ENCODE measurements at places on chromosomes 1 and 21. TPM values are rescaled to one million over a fixed set of nuclear protein-coding genes. Genes with fewer than 3 reads are reported as not detected.

The VAV3 gene
- total RNA-seq = 0.03 TPM

The SIM2 gene
- 9.9 TPM for total RNA-seq

The CENPF gene
- 33.1 TPM for total RNA-seq

The MFAP2 gene
- total RNA-seq = 0.08 TPM

The CHIA gene
- total RNA-seq = not detected

The KPRP gene
- total RNA-seq = not detected

DNA sequence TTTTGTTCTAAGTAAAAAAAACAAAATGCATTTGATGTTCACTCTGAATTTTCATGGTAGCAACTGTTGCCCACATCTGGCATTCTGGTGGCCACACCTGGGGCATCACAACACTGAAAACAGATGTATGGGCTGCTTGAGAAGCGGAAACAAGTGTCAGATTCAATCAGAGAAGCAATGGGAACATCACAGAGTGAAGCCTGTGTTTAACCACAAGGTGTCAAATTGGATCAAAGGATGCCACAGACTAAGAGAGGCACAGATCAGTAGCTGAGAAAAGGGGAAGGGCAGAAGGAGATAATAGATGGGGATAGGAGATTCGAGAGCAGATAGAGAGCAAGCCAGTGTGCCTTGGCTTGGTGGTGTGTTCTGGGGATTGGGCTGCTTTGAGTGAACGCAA, 49.8 kb upstream of the MTF2 start:
- DNase-seq = no peak

- DNase-seq = no peak
Measured at GRCh38 chr1:110215621-110216515, 5.8 kb downstream of the KCNC4 start.

DNA sequence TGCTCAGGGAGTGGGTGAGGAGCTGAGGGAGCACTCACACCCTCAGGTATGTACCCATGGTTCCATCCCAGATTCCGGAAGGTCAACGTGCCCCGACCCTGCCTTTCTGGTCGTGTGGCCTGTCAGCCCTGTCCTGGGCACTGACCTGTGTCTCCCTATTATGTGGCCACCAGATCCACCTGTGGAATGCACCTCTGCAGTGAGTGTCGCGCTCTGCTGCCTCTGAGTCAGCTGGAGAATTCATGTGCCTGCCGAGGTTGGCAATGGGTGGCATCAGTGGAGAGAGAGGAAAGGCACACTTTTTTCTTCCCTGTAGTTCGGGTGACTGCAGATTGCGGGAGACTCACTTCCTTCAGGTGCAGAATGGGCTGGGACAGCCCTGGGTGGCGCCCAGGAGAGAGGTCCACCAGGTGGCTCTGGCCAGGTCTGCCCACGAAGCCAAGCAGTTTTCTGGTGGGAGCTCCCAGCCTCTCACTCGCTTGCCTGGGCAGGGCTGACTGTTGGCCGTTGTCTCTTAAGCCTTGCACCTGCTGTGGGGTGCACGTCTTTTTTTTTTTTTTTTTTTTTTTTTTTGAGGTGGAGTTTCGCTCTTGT, 176.1 kb upstream of the TMEM51 start:
- DNase-seq = no peak

DNA sequence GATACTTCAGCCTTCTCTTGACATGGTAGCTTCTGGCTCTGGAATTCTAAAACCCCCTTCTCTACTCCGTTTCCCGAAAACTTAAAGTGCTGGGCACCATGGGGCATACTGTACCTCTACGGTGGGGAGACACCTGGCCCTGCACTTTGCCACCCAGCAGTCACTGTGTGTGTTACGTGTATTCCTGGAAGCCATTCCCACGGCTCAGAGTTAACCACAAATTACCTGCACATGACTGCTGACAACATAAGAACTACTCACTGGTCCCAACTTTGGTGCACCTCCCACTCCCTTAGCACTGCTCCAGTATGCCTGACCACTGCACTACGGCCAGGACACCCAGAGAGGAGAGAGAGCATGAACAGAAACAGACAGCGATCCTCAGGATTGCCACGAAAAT, 29.4 kb upstream of the TMPRSS2 start:
- DNase-seq = no peak

GRCh38 chr1:202952818-202953217, 5.3 kb downstream of the ADIPOR1 start:
- DNase-seq = peak; percentile 83

GRCh38 chr1:114455102-114455785, 55.8 kb downstream of the TRIM33 start:
- DNase-seq = no peak

DNA sequence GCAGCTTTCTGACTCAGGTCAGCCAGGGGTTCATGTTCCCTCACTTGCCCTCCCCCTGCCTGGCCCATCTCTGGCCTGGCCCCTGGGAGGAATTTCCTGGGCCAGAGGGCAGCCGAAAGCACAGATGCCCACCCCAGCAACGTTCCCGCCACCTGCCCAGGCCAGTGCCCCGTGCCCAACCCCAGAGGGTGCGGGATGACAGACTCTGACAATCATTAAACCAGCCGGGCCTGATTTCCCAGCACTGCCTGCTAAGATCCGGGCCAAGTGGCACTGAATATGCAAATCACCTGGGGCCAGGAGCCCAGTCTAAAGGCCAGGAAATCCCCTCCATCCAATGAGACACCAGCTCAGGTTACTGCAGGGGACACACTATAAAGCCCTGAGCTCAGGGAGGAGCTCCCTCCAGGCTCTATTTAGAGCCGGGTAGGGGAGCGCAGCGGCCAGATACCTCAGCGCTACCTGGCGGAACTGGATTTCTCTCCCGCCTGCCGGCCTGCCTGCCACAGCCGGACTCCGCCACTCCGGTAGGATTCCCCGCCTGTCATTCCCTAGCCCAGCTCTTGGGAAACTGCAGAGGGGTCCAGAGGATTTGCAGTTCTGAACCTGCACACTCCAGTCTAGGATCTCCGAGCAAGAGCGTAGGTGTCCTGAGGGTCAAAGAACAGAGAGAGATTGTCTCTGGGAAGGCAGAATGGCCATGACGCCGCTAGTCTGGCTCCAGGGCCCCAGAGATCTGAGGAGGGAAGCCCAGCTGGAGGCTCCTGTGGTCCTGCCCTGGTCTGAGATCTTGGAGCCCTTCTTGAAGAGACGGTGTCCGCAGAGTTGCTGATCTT, at the start of gene ELF3:
Gene ELF3, plus strand, starts transcription at position 408 of the 836 bp plus-strand sequence. CDS start 550 bp downstream, outside the sequence.
- peak; percentile 99 for DNase-seq

GRCh38 chr1:203084588-203085527, 954 bp downstream of the MYOG start:
- DNase-seq = peak; percentile 44

DNA sequence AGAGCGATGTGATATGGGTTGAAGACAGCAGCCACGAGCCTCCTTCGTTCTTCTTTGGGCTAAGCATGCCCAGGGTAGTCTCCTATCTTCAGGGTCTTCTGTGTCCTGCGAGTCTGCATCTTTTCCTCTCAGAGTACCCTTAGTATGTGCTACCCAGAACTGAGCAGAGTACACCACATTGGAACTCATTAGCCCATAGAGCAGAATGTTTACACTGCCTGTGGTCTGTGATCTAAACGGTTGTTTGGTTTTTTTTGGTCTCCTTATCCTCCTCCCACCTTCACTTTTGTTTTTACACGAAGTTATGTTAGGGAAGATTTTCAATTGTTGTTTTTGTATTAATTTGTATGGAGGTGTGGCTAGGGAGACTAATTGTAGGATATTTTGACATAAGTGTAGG, 126.4 kb downstream of the NEK7 start:
- no peak for DNase-seq

DNA sequence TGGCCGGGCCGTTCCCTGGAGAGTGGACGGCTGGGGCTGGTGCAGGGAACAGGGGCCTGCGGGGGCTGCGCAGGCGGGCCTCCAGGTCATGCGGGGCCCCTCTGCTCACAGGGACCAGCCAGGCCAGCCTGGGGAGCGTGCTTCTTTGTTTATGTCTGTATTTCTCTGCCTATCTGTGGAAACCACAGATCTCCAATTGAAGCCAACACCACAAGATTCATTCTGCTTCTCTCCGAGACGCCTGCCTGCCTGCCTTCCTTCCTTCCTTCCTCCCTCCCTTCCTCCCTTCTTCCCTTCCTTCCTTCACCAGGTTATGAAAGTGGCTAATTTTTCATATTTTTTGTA, 39.9 kb upstream of the HMGN1 start:
- no peak for DNase-seq

GRCh38 chr21:34797201-34797525, 128.4 kb downstream of the CLIC6 start:
- no peak for DNase-seq

- DNase-seq = no peak
Measured at GRCh38 chr1:29279406-29279805, 43.1 kb downstream of the PTPRU start.

DNA sequence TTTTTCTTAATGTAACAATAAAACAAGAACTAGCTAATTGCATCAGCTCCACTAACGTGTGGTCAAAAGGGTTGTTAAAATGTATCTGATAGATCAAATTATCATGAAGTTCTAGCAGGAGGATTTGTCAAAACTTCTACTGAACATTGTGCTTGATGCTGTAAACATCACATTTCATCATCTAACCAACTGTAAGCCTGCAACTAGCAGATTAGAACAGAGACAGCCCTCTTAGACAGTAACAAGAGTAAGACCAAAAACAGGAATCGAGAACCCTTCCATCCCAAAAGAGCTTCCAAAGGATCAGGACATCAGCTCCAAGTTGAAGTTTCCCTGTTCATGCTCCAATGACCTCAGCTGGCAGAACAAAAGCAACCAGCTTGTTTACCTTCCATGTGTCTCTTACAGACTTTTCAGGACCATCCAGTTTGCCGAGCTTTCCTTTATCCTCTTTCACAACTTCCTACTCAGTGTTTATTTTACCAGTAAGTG, 44.6 kb downstream of the NIBAN1 start:
- DNase-seq = peak; percentile 80

GRCh38 chr1:28718166-28718565, 18.6 kb upstream of the YTHDF2 start:
- DNase-seq = no peak

DNA sequence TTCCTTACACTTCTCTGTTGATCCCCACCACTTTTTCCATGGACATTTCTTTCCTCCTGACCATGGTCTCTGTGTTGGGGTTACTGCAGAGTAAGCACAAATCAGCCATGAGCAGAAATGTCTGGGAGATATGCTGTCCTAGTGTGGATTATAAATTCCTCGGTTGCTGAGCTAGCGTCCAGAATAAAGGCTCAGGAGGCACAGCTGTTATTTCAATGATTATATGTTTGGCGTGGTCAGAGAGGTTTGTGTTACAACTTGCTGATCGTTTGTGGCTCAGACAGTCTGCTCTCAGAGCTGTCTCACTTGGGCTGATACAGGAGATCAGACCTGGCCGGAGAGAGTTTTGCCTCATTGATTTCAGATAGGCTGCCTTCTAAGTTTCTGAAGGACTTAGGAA, 37.5 kb upstream of the LAMC2 start:
- DNase-seq = no peak

- peak; percentile 38 for DNase-seq
Measured at GRCh38 chr1:37255136-37255795, 219.1 kb upstream of the ZC3H12A start.

DNA sequence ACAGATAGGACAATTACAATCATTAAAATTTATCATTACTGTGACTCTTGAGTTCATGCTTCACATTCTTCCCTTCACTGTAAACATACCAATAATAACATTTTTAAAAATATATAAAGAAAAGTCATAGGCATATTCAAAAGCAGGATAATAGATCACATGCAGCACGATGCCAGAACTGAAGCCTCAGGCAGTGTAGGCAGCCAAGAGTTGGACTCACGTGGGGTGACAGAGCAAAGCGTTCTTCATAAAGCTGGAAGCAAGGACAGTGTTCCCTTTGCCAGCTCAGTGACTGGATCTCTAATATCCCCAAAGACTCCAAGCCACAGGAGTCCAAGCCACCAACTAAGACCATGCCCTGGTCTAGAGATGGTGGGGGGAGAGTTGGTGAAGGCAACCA, 77.7 kb downstream of the ODF2L start:
- DNase-seq = no peak

- DNase-seq = no peak
Measured at GRCh38 chr1:48039088-48040054, 42.2 kb upstream of the TRABD2B start.

Measured in HT-29 (cell line).